ENCODE measurements at places on chromosomes 11 and 22.

GRCh38 chr11:130582981-130583380, 134.5 kb downstream of the ADAMTS15 start:
- peak; percentile 33 for ATAC-seq

DNA sequence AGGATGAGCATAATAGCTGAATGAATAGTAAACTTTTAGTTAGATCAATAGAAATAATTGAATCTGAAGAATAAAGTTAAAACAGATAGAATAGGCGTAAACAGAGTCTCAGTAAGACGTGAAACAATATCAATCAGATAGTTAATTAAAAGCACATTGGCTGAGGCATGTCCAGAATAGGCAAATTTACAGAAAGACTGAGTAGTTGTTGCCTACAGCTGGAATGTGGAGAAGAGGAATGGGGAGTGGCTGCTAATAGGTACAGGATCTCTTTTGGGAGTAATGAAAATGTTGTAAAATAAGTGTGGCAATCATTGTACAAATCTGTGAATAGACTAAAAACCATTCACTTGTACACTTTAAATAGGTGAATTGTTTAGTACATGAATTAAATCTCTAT, 36.3 kb upstream of the ME3 start:
- ATAC-seq: no peak

GRCh38 chr11:74844072-74844471, 95.4 kb downstream of the RNF169 start:
- ATAC-seq: no peak

DNA sequence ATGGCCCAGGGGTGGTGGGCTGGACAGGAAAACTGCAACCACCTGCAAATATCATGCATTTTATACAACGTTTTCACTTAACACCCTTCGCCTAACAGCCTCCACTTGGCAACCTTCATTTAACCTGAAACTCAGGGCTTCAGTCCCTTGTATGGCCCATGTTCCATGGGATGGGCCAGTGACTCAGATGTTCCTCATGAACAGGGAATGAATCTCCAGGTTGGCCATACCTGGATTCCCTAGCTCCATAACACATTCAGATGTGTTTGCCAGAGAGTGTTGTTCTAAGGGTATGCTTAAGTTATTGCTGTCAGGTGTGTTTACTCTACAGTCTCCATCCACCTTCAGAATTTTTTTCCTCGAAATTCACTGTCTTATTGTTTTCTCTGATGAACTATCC, 316.9 kb downstream of the JRKL start:
- ATAC-seq: no peak

Measured in gastroesophageal sphincter (tissue), 4 donors.